ENCODE measurements at places on chromosomes 12 and 14.

DNA sequence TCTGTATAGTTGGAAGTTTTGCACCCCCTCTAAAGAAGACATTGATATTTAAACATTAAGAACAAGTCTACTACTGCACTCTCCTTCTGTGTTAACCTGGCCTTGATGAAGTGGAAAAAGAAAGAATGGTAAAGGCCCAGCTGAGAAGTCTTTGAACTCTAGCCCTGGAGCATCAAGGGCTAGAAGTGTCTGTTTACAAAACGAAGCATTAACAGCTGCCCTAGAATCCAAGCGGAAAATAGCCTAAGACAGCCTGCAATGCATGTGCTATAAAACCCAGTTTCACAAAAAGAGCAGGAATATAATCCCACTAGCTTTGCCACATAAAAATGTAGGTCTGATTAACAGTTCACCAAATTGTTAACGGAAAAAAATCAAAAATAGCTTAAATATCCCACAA, 60.5 kb downstream of the NUMB start:
- no peak for DNase-seq

GRCh38 chr14:73753887-73754795, 40.0 kb upstream of the PNMA1 start:
- DNase-seq, result no peak

GRCh38 chr14:81946834-81947798, 413.5 kb upstream of the SEL1L start:
- no peak for DNase-seq

DNA sequence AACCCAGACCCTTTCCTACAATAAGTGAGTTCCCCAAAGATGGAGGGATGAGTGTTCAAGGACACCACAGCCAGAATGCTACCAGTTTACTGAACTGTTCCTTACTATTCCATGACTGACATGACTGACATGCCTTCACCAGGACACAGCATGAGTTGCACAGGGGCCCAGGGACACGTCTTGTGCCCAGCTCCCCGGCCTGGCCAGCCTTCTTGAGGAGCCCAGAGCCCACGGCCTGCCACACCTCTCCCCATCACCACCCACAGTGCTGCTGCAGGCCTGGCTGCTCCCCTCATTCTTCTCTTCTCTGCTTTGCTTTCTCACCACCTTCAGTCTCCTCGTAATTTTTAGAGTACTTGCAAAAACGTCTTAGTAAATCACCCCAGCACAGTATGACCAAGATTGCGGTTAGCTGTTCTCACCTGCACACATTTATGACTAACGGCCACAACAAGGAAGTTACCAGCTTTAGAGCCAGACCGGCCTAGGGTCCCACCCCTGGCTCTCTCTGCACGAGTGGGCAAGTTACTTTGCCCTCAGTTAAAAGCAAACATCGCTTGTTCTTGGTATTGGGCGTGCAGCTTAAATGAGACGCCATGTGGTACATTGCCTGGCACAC, 18.5 kb downstream of the PPP2R5E start:
- DNase-seq, result no peak

- DNase-seq, result no peak
Measured at GRCh38 chr14:39267608-39268005, 33.9 kb downstream of the MIA2 start.

DNA sequence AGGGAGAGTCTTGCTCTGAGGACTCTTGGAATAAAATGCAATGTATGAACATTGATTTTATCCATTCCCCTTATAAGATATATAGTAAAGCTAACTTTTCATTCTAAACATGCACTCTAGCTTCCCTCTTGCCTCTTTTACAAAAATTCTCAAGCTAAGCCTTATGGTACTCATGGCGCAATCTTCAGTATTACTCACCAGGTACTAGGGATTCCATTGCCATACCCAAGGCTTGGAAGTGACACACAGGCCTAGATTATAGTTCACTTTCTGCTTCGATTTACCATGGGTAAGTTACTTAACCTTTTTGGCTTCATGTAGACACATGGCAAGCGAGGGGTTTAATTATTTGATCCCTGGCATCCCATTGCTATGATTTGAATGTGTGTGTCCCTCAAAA, 331.5 kb downstream of the LRIG3 start:
- no peak for DNase-seq

DNA sequence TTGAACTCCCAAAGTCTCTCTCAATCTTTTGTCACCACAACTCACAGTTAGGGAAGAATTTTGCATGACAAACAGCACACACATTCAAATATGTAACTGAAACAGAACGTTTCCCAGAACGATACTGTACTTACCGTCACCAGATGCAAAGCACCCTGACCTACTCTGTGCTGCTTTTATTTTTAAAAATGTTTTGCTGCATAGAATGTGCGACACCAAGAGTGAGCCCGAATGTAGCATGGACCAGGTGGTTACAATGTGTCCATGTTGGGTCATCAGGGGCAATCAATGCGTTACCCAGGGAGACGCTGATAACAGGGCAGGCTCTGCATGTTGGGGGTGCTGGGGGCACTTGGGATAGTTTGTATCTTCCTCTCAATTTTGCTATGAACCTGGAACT, 14.6 kb upstream of the EIF5 start:
- DNase-seq, result no peak

DNA sequence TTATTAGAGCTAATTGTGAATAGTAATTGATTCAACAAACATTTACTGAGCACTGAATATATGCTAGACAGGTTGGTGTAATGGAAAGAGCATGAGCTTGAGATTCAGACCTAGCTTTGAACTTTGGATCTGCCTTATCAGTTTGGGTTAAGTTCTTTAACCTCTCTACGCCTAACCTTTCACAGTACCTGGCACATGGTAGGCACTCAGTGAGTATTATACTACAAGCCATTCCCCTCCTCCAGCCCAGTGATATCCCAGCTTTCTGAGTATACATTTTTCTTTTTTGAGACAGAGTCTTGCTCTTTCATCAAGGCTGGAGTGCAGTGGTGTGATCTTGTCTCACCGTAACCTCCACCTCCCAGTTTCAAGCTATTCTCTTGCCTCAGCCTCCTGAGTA, 32.0 kb downstream of the FAM177A1 start:
- DNase-seq, result no peak

GRCh38 chr14:68612049-68612448, 180.8 kb downstream of the ZFP36L1 start:
- no peak for DNase-seq

GRCh38 chr14:101561145-101561896, at the start of gene DIO3:
Gene DIO3, plus strand, starts transcription at chr14:101561495.
- DNase-seq, result no peak

DNA sequence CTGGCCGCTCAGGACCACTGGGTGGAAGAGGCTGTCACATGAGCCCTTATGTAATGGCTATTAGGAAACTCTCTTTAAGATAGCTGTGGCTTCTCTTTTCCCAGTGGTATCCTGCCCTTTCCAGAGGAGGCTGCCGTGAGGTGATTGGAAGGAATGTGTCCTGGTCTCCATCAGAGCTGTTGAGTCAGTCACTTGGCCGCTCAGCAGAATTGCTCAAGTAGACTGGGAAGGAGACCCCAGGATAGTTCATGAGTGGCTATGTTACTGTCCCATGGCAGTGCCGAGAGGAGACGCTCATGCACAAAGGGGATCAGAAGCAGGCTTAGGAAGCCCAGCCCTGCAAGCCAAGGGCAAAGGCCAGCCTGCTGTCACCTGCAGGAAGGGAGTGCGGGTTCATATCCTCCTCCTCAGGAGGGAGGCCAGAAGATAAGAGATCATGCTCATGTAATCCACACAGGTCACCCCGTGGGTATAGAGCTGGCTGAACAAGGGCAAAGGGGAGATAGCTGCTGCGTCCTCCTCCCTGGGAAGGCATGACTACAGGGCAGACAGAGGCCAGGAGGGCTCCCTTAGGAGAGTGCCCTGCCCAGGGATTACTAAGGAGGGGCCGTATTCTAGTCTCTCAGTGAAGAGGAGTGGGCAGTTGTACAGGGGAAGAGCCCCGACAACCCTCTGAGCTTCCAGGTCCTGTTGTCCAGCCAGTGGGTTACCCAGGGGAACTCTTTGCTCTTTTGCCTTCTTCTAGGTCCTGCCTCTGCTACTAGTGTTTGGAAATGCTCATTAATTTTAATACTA, 137.0 kb upstream of the MAX start:
- no peak for DNase-seq

All from activated CD4-positive, alpha-beta T cell treated with anti-CD3 and anti-CD28 coated beads, Interleukin-2, amount 50 U/mL, for 4 hours (primary cell).